ENCODE measurements at places on chromosomes 7 and 10.

DNA sequence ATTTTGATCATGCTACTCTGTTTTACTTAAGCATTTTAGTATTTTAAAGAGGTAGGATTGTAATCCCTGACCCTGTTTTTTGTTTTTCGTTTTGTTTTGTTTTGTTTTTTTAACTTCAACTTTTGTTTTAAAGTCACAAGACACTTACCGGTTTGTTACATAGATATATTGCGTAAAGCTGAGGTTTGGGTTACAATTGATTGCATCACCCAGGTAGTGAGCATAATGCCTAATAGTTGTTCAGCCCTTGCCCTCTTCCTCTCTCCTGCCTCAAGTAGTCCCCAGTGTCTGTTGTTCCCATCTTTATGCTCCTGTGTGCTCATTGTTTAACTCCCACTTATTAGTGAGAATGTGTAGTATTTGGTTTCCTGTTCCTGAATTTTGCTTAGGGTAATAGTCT is 93.1 kb upstream of the TEX47 start:
- DNase-seq = no peak

DNA sequence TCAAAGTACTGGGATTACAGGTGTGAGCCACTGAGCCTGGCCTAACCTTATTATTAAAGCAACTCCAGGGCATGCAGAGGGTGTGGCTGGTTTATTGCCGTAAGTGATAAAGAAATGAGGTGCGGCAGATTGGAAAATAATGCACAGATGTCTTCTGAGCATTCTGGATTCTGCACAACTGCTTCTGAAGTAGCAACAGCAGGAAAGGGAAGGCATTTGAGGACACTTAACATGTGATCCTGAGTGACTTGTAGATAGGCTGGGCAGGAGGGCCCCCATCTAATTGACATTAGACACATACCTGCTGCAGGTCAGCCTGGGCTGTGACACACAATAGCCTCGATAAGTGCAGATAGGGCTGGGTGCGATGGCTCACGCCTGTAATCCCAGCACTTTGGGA is 5.6 kb downstream of the RHBDD2 start:
- DNase-seq = no peak

DNA sequence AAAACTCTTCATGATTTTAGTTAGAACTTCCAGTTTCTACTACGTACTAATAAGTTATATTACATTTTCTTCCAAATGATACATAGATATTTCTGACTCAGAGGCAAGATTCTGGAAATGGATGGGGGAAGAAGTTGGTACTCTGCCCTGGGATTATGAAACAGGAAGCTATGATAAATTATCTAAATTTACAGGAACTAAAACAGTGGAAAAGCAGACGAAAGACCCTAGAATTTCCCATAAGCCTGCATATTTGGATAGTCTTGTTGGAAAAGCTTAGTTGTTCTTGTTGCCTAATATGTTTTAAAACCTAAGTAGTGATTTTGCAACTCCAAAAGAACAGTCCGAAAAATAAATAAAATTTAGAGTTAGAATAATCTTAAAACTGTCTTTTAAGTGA is 21.8 kb downstream of the CFAP69 start:
- DNase-seq = no peak

DNA sequence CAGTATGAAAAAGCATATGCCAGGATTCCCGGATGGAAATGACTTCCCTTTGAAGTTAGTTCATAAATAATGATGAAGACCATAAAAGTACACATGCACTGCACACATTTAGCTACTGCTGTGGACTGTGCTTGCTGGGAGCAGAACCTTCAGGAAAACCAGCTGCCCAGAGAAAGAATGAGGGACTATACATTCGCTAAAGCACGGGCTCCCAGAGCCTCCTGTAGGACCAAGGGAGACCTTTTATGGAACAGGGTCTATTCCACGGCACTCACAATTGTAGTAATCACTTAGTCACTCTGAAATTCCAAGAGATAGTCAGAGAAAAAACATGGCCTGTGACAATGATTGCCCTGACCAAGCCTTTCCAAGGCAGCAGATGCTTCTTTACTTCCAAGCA is 24.1 kb downstream of the SORCS3 start:
- DNase-seq = no peak

- DNase-seq = no peak
These were observed 137.3 kb downstream of the TCF7L2 start for GRCh38 chr10:113087165-113088029.

GRCh38 chr10:122341141-122341810 is 33.2 kb upstream of the PLEKHA1 start:
- DNase-seq = no peak

GRCh38 chr10:60003651-60004523 is 97.5 kb upstream of the CCDC6 start:
- DNase-seq = no peak

GRCh38 chr7:85748861-85749260 is 562.0 kb upstream of the SEMA3D start:
- no peak for DNase-seq

DNA sequence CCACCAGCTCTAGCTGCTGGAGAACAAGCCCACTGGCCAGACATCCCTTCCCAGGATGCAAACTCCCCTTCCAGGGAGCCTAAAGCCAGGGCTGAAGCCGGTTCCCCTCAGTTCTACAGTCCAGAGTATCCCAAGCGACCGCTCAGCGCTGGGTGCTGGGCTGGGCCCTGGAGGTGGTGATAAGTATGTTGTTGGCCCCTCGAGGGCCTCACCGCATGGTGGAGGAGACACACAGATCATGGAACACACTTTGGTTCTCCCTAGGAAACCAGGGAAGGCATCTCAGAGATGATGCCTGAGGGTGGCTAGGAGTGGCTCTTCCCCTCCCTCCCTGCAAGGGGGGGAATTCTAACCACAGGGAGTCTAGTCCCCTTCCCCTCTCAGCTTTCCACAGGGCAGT is 4.4 kb downstream of the PODXL start:
- no peak for DNase-seq

Data from CD4-positive, alpha-beta T cell treated with Interleukin-17A for 1 hour (primary cell).